COLO829 (cell line): ENCODE measurements at places on chromosomes 2 and 18.

DNA sequence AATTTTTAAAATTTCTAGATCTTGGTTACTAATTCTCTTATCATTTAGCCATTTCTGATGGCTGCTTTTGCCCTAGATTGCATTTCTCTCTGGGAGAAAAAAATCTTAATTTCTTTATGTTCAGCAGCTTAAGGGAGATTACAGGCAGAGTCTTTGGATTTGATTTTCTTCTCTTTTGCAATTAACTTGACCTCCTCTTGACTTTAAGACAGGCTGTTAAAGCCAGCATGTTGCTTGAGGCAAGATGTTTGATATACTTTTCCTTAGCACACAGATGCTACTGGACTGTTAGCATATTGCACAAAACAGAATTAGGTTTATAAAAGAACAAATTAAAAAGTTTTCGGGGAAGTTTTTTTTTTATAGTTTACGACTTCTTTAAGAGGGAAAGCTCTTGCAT, 50.0 kb downstream of the XRCC5 start:
- no peak for DNase-seq

DNA sequence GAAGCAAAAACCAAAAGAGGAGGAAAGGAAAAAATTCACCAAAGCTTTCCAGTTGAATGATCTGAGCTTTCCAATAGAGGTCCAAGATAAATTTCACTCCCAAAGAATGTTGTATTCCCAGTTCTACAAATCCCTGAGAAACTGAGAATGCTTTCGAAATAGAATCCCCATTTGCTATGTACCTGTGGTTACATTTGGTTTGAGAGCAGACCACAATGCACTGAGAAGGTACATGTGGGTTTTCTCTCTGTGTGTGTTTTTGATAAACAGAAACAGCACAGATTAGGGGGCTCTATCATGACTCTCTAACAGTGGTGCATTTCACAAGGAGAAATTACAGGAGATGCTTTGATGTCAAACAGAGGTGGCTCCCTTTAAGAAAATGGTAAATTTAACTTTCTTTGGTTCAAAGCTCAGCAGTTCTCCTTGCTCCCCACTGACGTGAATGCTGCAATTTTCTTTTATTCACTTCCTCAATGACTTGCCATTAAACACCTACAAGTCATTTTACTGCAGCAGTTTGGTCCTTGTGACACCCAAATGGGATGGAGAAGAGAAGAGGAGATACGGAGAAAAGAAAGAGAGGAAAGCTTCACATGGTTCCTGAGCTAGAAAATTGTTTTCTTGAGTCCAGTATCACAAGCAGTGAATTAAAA, 108.7 kb downstream of the EPHA4 start:
- no peak for DNase-seq

GRCh38 chr2:23486684-23487075, 101.7 kb downstream of the KLHL29 start:
- no peak for DNase-seq

- DNase-seq: no peak
Measured at GRCh38 chr2:113058998-113059960, at the start of gene IL36RN. Gene IL36RN (plus strand): TSS chr2:113059198. CDS start chr2:113059439, 241 bp downstream.

DNA sequence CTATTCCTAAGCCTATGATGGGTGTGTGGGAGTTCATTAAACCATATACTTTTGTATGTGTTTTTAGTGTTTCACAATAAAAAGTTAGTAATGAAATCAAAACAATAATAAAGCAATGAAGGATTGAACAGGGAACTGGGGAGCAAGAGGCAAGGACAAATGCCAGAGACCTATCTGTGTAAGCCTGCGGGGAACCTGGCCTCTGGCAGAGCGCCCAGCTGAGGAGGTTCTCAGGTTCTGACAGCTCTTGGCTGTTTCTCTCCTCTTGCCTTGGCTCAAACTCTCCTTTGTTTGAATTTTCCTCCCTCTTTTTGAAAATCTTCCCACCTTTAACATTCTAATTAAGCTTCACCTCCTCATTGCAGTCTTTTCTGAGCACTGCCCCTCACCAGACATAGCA, 200.0 kb upstream of the NCKAP5 start:
- no peak for DNase-seq

- no peak for DNase-seq
Measured at GRCh38 chr2:179193759-179194394, 70.8 kb downstream of the SESTD1 start.

GRCh38 chr2:145029873-145030272, 510.0 kb upstream of the ZEB2 start:
- DNase-seq: no peak

- no peak for DNase-seq
Measured at GRCh38 chr2:108833219-108833618, 46.6 kb downstream of the CCDC138 start.

DNA sequence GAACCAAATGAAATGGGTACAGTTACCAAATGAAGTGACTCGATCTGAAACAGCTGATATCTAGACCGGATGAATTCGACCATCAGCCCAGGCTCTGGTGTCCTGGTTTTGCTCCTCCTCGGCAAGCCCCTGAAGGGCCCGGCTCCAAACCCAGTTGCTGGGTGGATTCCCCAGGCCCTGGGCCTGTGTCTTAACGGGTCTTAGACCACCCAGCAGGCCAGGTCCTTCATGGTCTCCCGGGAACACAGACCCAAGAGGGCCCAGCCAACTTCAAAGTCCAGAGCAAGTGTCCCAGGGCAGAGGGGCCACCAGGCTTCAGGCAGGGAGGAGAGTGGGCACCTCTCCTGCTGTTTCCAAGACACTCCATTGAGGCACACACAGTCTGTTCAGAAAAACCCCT, 26.7 kb upstream of the NMUR1 start:
- no peak for DNase-seq

DNA sequence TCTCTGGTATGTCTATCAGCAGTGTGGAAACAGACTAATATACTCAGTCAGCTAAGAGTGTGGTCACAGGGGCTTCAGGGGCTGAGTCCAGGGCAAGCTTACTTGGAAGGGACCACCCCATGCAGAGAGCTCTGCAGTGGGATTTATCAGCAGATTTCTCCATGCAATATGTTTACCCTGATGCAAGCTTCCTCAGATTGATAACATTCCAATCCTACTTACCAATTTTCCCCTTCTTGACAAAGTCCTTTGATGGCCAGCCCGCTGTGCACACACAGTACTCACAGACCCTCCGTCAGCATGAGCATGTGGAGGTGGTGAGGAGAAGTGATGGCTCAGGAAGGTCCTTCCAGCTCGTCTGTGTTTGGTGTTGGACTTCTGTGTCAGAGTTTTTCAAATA, 51.8 kb downstream of the SH3RF3 start:
- DNase-seq: no peak

- DNase-seq: no peak
Measured at GRCh38 chr2:65404988-65405697, 27.3 kb downstream of the SPRED2 start.

- DNase-seq: no peak
Measured at GRCh38 chr2:144522897-144523595, 3.1 kb upstream of the ZEB2 start.

- no peak for DNase-seq
Measured at GRCh38 chr2:64860276-64860885, 128.8 kb upstream of the SLC1A4 start.

GRCh38 chr18:70423988-70424387, 135.1 kb downstream of the SOCS6 start:
- no peak for DNase-seq

DNA sequence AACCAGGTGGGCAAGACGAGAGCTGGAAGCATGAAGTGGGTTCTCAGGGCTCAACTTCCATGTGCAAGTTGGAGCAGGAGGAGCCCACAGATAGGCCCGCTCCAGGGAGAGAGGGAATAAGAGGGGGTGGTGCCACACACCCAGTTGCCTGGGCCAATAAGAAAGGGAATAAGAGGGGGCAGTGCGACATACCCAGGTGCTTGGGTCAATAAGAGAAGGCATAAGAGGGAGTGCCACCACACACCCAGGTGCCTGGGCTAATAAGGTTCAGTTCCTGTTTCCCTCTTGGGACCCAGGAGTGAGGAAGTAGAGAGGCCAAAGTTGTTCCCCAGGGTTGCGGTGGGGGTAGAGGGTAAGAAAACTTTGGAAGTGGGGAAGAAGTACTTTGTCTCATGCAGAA, 127.5 kb downstream of the LAMA3 start:
- DNase-seq: no peak

DNA sequence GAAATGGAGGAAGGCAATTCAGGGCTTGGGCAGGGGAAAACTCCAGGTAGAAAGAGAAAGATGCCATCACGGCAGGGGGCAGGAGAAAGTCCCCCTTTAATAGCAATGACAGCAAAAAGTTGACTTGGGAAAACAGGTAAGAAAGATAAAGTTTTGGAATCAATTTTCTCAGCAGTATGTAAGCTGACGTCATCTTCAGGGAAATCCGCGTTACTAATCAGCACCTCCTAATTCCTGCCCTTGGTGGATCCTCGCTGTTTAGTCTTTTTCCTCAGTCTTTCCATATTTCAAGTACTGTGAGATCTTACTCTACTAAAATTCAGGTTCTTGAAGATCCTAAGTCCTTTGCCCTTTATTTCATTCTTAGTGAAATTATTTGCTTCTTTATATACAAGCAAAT, 233.0 kb downstream of the MREG start:
- no peak for DNase-seq

GRCh38 chr2:228681979-228682378, 500.5 kb upstream of the SPHKAP start:
- no peak for DNase-seq

DNA sequence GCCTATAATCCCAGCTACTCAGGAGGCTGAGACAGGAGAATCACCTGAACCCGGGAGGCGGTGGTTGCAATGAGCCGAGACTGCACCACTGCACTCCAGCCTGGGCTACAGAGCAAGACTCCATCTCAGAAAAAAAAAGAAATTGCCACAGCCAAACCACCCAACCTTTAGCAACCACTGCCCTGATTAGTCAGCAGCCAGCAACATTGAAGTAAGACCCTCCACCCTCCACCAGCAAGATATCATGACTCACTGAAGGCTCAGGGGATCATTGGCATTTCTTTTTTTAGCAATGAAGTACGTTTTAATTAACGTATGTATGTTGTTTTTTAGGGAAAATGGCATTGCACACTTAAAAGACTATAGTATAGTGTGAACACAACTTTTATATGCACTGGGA, 349.1 kb upstream of the ACVR2A start:
- DNase-seq: no peak

GRCh38 chr2:181955010-181955409, 30.6 kb upstream of the PPP1R1C start:
- peak; percentile 77 for DNase-seq

GRCh38 chr2:145088756-145089155, 568.8 kb upstream of the ZEB2 start:
- no peak for DNase-seq

DNA sequence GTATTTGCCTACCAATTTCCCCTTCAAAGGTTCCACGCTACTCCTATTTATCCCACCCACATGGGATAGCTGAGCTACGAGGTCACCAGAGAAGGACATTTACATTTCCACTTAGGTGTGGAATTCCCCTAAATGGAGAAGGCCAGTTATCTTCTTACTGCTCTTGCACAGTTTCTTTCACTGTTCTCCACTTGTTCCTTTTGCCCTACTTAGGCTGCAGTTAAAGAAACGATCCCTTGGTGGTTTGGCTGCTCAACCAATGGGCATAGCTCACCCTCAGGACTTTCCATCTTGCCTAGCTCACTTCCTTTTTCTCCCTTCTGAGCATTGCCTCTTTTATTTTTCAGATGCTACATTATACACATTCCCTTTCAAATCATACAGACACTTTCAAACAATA, 11.2 kb upstream of the NABP1 start:
- DNase-seq: no peak

DNA sequence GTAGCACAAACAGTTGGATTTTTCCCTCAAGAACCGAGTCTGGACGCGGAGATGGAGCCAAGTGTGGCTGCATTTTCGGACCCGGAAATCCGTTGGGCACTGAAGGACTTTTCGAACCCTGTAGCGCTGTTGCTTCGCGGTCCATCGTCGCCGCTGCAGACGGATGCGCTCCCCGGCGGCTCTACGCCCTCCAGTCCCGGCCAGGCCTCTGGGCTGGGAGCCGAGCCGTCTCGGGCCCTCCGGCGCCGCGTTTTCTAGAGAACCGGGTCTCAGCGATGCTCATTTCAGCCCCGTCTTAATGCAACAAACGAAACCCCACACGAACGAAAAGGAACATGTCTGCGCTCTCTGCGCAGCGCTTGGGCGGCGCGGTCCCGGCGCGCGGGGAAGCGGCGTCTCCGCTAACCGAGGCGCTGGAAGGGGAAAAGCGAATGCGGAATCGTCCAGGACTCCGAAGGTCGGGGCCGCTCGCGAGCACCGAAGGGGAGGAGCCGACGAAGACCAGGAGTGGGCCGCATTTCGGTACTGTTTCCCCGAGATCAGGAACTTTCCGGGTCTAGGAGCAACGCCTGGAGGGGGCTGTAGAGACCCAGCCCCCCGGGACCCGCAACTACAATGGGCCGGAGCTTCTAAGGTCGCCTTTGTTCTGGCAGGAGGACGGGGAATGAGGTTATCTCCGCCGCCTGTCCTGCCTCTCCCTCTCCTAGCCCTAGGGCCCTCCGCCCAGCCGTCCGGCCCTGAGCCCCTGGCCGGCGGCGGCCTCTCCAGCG, 3.2 kb downstream of the EMX1 start:
- no peak for DNase-seq

DNA sequence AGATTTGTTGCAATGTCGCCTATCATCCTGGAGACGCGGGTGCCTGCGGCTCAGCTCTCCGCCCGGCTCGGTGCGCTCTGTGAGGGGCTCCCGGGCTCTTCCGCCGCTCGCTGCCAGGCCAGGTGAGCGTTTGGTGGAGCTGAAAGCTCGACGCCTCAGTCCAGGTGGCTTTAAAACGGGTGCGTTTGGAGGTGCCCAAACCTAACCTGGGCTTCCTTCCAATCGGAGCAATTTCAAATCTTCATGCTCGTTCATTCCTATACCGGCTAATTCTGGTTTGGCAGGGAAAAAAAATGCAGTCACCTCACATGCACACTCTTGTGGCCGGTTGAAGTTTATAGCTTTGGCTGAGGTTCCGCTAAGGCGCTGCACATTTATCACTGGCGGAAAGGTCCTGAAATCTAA, at the start of gene SLC16A14:
Gene SLC16A14 (minus strand): TSS at position 274 of the 405 bp plus-strand sequence. CDS start 9,572 bp downstream, outside the sequence.
- DNase-seq: no peak

GRCh38 chr2:151508519-151508918, 98.8 kb downstream of the RIF1 start:
- no peak for DNase-seq

- no peak for DNase-seq
Measured at GRCh38 chr18:45712061-45712460, 11.9 kb upstream of the SLC14A1 start.

GRCh38 chr2:27920148-27920885, 29.8 kb downstream of the BABAM2 start:
- no peak for DNase-seq

- no peak for DNase-seq
Measured at GRCh38 chr18:2906704-2907549, 60.1 kb downstream of the EMILIN2 start.

DNA sequence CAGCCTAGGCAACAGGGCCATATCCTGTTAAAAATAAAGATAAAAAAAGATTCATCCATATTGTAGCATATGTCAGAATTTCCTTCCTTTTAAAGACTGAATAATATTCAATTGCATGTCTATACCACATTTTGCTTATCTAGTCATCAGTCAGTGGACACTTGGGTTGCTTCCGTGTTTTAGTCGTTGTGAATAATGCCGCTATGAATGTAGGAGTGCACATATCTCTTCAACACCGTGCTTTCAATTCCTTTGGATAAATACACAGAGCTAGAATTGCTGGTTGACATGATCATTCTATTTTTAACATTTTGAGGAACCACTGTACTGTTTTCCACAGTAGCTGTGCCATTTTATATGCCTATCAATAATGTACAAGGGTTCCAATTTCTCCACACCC, 14.0 kb upstream of the PLB1 start:
- DNase-seq: no peak

- DNase-seq: peak; percentile 70
Measured at GRCh38 chr18:5546660-5547059, 2.9 kb upstream of the EPB41L3 start.
